ENCODE measurements at places on chromosomes 16 and 17. TPM values are rescaled to one million over a fixed set of nuclear protein-coding genes. Genes with fewer than 3 reads are reported as not detected.

- no peak for DNase-seq
Measured at GRCh38 chr16:56298948-56299596, 107.8 kb downstream of the GNAO1 start.

DNA sequence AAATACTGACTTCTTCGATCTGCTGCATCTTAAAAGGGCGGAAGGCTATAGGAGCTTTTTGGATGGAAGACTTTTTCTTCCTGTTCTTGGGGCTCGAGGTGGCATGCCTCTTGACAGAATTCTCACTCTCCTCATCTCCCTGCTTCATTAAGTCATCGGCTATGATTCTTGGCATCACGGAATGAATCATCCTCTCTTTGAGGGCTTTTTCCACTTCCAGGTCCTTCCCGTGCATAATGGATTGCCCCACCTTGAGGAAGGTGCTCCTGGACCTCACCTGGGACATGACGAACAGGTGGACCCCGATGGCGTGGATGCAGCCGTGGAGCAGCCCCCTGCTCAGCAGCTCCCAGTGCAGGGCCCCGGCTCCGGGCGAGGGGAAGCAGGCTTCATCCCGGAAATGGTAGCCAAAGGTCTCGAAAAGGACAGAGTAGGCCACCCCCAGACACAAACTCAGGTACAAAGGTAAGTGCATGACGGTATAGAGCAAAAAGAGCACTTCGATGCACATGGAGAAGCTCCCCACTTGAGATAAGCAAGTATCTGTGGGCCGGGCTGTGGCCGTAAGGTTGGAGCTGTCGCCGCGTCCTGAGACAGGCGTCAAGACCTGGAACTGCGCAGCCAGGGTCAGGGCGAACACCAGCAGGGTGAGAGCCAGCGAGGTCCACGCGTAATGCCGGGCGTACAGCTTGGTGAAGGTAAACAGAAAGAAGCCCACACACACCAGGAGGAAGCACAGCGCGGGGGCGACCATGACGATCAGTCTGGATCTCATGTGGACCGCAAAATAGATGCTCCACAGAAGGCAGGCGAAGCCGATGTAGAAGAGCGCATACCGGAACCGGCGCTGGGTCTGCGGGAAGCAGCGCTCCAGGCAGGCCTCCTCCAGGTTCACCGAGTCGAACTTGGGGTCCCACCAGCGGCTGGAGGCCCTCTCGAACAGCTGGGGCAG, 1.7 kb downstream of the ADCY9 start:
- DNase-seq = no peak

GRCh38 chr16:13907431-13907830, 12.5 kb upstream of the ERCC4 start:
- DNase-seq = no peak

DNA sequence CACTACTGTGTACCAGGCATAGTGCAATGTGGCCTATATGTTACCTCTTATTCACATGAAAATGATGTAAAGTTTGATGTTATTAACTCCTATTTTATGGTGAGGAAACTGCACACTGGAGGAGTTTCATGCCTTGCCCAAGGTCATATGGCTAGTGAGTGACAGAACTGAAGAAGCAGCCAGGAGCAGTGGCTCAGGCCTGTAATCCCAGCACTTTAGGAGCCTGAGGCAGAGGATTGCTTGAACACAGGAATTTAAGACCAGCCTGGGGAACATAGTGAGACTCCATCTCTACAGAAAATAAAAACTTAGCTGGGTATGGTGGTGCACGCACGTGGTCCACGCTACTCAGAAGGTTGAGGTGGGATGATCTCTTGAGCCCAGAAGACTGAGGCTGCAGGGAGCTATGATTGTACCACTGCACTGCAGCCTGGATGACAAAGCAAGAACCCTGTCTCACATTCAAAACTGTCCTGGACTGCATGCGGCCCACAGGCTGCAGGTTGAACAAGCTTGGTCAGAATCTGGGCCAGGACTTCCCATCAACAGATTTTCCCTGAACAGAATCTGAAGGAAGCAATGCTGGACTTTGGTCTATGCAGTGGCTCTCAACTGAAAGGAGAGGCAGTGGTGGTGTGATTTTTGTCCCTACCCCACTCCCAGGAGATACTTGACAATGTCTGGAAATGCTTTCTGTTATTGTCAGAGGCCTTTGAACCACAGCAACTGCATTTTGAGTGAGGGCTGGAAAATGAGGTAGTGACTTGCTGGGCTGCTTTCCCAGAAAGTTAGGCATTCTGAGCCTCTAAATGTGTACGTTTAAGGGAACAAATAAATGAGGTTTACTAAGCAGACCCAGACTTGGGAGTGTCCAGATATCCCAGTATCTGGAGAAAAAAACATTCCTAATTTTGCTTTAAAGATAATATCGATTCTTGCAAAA, 479.5 kb downstream of the TMEM114 start:
- no peak for DNase-seq

- DNase-seq = no peak
Measured at GRCh38 chr17:67558740-67559380, 158.9 kb upstream of the NOL11 start.

- DNase-seq = no peak
Measured at GRCh38 chr16:66712512-66712911, 16.0 kb upstream of the CMTM4 start.

GRCh38 chr16:72110662-72111615, 17.3 kb downstream of the DHX38 start:
- no peak for DNase-seq

DNA sequence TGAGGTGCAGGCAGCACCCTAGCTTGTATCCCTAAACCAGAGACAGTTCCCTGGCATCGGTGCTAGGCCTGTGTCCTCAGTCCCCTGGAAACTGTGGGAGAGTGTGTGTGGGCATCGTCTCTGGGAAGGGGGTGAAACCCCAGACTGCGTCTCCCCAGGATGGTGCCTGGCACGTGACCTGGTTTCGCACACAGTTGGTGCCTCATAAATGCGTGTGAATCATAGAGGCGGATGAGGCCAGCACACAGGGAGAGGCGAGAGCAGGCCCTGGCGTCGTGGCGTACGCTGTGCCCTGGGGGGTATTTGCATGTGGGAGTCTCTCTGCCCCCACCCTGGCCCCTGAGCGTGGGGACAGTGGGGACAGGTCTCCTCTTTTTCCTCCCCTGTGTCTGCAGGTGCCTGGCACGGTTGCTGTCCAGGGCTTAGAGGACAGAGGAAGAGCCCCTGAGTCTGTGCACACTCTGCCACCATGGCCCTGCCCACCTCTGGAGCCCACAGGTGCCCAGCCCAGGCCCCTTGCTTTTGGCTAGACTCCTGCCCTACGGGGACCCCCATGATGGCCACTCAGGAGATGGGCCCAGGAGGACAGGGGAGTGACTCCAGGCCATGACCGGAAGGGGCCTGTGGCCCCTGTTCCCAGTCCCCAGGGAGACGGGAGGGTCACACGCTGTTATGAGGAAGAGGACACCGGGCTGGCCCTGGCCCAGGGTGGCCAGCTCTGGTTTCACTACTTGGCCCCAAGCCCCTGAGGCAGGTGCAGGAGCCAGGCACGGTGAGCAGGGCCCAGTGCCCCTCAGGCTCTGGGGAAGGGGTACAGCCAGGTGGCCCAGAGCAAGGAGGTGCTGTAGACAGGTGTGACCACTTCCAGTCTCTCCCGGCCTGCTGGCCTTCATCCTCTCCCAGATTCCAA, 1.3 kb upstream of the FSCN2 start:
- no peak for DNase-seq

- DNase-seq = no peak
Measured at GRCh38 chr17:41987642-41988041, 21.0 kb downstream of the CNP start.

DNA sequence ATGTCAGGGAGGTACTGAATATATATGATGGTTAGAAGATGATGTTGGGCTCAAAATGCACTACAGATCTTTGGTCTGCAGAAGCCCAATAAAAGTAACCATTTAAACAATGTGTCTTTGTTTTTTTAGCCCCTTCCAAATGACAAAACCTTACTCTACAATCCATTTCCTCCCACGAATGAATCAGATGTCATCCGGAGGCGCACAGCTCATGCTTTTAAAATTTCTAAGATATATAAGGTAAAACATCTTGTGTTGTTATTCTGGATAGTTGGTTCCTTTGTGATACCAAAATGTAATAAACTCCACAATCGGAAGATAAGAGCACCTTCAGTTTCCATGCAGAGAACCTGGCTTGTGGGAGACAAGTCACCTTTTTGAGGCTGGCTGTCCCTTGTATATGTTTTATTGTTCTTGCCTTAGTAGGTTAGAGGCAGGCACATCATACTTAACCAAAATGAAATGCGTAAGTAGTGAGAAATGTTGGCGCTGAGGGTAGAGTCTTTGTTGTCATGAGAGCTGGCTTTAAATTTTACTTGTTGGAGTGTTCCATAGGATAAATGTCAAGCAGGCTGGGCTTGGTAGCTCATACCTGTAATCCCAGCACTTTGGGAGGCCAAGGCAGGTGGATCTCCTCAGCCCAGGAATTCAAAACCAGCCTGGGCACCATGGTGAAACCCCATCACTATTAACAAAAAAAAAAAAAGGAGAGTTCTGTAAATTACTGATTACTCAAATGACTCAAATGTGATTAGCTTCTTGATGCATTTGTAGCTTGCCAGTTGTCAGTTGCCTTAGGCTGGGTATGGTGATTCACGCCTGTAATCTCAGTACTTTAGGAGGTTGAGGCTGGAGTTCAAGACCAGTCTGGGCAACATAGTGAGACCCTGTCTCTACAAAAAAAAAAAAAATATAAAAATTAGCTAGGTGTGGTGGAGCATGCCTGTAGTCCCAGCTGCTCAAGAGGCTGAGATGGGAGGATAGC, 19.7 kb upstream of the SNTB2 start:
- DNase-seq = no peak

- no peak for DNase-seq
Measured at GRCh38 chr17:49762151-49762941, 1.6 kb downstream of the FAM117A start.

DNA sequence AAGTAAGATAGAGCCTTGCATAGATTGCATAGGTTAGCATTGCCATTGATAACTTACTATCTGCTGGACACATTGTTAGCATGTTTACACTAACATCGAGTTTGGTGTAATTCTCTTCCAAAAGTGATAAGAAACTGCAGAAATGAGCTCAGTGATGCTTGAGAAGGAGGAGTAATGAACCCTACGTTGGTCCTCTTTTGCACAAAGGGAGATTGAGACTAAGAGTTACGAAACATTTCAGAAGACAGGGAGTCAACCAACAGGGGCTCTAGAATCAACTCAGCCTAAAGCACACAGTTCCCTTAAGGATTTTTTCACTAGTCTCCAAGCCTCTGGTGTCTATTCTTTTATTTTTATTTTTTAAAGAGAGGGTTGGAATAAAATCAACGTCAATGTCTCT, 6.8 kb downstream of the CCL7 start:
- no peak for DNase-seq

DNA sequence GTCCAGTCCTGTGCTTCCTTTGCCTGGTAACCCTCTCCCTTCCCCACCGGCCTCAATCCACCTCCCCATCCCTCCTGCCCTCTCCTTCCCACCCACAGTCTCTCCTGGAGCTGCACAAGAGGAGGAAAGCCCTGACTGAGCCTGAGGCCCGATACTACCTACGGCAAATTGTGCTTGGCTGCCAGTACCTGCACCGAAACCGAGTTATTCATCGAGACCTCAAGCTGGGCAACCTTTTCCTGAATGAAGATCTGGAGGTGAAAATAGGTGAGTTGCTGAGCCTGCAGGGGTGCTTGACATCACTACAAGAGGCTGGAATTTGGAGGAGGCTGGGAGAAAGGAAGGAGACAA, 1.3 kb downstream of the PLK1 start:
- DNase-seq = no peak

DNA sequence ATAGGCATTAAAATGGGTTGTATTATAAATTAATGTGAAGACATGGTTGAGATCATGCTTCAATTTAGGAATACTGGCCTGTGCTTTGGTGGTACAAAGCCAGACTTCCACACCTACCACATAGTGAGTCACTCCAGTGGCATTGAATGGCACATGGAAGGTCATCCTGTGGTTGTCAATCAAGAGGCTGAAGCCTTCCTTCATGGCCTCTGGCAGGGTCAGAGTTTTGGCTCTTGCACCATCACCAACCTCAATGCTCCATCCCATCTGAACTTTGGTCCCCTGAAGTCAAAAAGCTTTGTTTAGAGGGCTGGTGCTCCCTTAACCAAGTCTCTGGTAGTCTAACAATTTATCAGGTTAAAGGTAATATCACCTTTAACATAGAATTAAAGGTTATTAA, 6.1 kb downstream of the ZP2 start:
- DNase-seq = no peak

DNA sequence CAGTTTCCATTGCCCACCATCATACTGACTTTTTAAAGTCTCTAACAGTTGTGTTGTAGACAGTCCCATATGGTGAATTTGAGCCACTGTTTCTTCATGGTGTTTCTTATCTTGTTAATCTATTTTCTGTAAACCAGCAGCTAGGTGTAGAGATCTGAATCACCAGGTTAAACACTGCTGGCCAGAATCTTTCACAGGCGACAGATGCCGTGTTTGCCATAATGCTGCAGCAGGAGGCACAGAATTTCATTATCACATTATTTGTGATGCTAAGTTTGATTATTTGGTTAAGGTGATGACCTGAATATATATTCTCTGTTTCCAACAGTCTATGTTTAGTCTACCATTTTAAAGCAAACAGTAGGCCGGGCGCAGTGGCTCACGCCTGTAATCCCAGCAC, 11.5 kb upstream of the CNGB1 start:
- DNase-seq = no peak

DNA sequence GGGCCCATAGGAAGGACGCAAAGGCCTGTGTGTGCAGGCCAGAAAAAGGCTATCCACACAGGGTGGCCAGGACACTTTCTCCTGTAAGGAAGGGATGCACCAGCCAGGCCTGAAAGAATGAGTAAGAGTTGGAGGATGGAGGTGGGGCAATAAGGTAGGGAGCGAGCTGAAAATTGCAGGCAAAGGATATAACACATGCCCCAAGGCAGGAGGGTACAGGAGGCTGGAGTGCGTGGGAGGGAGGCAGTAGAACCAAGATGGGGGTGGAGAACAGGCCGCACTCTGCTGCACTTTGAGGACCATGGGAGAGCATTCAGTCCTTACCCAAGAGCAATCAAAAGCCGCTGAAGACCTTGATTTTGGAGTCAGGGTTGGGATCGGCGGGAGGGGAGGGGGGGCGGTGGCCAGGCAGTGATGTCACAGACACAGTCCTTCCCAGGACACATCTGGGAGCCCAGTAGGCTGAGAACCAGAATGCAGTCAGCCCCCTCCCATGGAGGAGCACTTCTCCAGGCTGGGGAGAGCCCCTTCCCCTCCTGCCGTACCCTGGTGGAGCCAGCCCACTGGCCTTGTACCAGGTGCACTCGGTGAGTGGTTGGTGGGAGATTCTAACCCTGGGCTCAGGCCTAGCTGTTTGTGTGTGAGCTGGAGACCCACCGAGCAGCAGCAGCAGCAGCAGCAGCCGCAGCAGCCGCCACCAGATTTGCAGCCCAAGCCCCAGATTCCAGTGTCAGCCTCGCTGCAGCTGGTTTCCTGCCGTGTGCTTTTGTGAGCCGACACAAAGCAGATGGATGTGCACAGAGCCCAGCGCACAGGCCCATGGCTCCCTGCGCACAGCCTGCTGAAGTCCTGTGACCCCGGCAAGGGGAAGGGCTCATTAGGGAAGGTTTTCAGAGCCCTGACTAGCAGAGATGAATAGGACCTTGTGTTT, 17.5 kb downstream of the ANKRD40 start:
- no peak for DNase-seq

- no peak for DNase-seq
Measured at GRCh38 chr17:68035131-68035522, 408 bp upstream of the KPNA2 start.

GRCh38 chr16:12354296-12354833, 377.8 kb downstream of the SNX29 start:
- DNase-seq = no peak

The RNU2-1 gene
- polyA plus RNA-seq = not detected

The MYH13 gene
- polyA plus RNA-seq = not detected

The CCDC200 gene
- polyA plus RNA-seq = not detected

The HOXB8 gene
- polyA plus RNA-seq = not detected

All from naive thymus-derived CD4-positive, alpha-beta T cell (primary cell).